ENCODE measurements at places on chromosomes 5 and 9.

DNA sequence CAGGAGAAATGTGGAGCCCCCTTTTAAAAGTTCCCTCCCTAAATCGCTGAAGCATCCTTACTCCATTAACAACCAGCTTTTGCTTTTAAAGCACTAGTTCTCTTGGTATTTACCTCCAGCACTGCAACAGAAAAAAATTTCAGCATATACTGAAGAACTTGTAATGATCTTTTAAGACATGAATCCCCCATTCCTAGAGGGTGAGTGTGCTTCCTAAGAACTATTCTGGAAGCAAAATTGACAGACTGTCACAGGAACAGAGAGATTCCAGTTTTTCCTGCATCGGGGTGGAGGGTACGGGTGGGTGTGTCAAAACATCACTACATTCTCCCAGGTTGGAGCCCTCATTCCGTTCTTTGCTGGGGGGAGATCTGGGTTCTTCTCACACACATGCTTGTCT lies 151.9 kb downstream of the EBF1 start:
- no peak for DNase-seq

- DNase-seq = no peak
Observed at GRCh38 chr5:90338712-90339372, 70.7 kb downstream of the CETN3 start.

DNA sequence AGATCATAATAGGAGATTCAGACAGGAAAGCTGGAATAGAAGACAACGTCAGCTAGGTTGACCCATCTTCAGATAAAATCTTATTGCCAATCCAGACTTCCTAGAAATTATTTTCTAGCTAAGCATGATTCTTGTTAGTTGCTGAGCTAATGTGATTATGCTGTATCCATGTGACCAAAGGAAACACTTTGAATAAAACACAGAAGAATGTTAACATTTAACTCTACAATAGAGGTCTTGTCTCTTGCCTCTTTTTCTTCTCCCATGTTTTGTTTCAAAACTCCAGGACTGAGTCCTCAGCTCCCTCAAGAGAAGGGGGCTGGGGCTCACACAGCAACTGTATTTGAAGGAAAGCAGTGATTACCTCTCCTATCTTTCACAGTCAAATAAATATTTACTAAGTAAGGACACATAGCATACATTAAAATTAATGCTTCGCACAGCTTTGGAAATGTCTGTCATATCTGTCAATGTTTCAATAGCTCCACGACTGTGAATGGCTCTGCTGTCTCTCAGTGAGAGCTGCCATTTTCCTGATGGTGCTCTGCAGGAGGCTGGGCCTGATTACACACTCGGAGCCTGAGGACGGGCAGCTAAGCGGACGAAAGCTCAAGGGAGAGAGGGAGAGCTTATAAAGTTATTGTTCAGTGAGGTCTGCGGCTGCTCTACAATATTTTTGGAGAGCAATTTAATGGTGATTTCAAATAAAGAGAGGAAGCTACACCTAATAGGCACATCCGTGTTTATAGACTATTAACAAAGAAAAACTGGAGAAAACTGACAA lies 64.8 kb upstream of the ZNF462 start:
- DNase-seq = no peak

DNA sequence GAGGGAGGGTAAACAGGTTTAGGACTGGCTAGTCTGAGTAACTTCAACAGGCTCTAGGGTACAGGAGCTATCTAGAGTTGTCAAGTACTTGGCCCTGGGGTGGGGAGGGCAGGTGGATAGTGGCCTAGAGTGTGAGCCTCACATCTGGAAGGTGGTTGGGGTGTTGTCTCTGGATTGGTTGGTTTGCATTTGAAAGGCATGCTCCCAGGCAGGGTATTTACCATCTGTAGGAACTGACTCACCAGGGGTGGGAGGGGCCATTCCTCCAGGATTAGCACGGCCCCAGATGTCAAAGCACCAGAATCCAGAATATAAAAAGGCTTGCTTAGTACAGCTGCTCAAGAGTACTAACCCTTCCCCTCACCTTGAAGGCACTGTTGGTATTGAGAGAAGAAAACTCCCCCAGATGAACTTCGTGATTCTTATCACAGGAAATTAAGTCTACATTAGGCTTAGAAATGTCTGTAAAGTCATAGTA lies 193.3 kb downstream of the NTRK2 start:
- no peak for DNase-seq

GRCh38 chr9:94740145-94740840 lies 13.8 kb downstream of the AOPEP start:
- DNase-seq = no peak

DNA sequence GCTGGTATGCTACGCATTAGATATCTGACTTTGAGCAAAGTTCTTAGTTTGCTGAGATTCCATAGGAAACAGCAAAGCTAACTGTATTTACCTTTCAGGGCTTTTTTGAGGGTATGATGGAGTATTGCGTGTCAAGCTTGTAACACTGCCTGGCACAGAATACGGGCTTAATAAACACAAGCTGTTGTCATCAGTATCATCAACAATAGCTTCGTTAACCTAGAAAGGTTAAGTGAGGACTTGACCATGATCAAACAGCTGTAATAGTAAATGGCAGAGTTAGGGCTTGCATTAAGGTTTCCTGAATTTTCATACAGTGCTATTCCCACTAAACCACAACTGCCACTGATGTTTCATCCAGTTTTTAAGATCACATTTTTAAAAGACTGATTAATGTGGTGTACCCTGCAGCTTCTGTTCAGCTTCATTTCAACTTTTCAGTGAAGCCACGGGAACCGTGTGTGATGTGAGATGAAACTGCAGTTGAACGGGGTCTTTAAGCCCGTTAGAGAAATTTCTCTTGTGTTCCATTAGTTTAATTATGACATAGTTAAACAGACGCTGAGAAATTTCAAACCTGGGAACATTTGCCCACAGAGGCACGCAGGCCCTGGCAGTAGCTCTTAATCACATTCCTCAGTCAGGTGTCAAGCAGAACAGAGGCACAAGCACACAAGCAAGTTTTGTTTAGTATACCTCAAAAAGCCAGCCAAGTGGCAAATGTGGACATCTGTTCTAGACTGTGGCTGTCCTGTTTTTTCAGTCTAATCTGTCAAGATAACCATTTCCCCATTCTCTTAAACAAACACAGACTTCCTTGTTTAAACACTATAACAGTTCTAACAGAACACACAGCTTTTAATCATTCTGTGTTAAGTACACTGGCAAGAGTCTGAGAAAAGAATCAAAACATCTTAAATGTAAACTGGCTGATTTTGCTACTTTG lies 147.1 kb downstream of the ZNF608 start:
- peak; percentile 13 for DNase-seq

DNA sequence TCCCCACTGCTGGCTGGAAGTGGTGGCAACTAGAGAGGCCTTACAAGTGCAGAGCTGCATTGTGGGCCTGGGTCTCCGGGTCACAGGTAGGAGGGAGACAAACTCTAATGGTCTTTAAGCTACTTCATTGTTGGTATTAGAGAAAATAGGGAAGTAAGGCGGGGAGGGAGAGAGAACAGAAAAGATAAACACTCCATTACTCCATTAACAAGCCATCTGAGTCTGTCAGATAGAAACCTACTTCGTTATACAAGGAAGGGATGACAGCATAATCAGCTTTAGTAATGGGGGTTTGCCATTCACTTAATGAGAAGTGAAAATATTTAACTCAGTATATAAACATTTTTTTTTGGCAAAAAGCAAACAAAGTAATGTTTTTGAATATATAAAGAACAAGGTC lies 107.4 kb downstream of the TLE1 start:
- DNase-seq = no peak

GRCh38 chr9:4515958-4516375 lies 25.7 kb downstream of the SLC1A1 start:
- no peak for DNase-seq

GRCh38 chr9:11595756-11596155 lies 983.0 kb upstream of the PTPRD start:
- no peak for DNase-seq

GRCh38 chr9:74960561-74960960 lies 7.8 kb upstream of the C9orf40 start:
- DNase-seq = no peak

DNA sequence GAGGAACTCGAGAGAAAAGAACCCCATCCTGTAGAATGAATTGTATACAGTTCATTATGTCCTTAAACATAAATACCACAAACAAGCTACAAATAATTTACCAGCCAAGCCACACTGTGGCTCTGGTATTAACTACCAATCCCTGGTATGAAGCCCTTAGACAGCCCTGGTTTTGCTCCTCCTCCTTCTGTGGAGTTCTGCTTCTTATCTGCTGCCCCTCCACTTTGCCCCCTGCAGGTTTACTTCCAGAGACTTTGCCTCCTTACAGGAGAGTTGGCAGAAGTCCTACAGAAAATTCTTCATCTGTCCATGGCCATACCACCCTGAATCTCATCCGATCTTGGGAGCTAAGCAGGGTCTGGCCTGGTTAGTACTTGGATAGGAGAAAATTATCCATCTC lies 219.8 kb downstream of the ACTL7B start:
- DNase-seq = no peak

GRCh38 chr9:28999057-28999456 lies 1425.8 kb upstream of the C9orf72 start:
- DNase-seq = no peak

DNA sequence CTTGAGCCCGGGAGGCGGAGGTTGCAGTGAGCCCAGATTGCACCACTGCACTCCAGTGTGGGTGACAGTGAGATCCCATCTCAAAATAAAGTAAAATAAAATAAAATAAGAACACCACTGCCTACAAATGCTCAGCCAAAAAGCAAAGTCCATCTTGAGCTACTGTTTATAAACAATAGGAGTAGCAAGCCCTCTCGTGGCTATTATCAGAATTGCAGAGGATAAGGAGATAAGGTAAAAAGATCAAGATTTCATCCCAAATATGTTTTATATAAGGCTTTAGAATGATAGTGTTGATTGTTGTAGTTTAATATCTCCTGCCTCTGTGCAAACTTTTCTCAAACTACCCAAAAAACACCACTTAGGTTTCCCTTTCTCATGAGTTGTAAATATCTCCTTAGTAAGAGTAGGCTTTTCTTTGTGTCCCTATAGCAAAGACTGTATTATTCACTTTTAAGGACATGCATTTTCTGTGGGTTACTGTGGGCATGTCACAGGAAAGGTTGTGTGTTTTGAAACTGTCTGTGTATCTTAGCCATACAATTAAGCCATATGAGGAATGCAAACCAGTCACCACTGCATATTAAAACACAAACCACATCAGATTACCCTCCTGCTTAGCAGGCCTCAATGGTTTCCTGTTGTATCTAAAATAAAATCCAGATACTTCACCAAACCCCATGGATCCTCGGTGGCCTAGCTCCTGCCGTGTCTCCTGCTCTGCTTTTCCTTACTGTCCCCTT lies 31.8 kb upstream of the CKS2 start:
- DNase-seq = peak; percentile 9

DNA sequence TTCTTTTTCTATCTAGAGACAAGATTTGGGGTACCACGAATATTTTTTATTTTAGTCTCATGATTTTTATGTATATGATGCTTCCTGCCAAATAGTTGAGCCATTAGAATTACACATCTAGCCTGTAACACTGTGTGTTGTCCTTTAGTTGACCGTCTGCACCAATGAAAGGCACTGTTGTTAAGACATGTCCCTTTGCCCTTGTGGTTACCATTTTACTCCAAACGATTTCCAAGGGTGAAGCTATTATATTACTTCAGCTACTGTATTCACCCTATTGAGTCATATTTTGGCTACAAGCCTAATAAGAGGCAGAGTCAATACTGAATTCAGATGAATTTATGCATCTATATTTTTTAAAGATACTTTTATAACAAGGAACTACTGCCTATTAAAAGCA lies 207.6 kb downstream of the CETN3 start:
- DNase-seq = no peak

GRCh38 chr9:3401221-3401954 lies 124.4 kb downstream of the RFX3 start:
- no peak for DNase-seq

DNA sequence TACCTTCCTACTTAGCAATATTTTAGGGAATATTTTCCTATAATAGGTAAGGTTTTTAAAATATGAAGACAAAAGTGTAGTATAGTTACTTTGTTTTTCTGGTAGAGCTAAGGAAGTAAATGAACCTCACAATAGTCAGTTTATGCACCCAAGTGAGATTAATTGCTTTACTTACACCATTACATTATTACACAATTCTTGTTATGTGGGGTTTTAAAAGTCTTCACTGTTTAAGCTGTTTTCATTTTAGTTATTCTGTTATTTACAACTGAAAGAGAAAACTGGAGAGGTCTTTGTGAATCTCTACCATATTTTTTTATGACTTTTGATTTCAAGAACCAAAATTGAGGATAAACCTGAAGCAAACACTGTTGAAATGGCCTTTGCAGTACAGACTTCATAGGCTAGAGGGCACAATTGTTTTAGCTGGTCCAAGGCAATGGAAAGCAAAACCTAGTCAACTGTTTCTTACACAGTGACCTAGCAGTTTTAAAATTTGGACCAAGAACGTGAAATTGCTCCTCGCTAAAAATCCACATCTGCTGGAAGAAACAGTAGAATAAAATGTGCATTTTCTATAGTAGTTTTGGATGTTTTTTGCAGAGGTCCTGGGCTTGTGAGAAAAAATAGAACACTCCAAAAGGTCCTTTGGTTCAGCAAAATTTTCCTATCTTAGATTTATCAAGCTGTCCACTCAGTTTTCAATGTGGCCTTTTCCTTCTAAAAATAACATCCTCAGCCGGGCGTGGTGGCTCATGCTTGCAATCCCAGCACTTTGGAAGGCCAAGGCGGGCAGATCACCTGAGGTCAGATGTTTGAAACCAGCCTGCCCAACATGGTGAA lies 66.4 kb upstream of the FER start:
- DNase-seq = peak; percentile 11

DNA sequence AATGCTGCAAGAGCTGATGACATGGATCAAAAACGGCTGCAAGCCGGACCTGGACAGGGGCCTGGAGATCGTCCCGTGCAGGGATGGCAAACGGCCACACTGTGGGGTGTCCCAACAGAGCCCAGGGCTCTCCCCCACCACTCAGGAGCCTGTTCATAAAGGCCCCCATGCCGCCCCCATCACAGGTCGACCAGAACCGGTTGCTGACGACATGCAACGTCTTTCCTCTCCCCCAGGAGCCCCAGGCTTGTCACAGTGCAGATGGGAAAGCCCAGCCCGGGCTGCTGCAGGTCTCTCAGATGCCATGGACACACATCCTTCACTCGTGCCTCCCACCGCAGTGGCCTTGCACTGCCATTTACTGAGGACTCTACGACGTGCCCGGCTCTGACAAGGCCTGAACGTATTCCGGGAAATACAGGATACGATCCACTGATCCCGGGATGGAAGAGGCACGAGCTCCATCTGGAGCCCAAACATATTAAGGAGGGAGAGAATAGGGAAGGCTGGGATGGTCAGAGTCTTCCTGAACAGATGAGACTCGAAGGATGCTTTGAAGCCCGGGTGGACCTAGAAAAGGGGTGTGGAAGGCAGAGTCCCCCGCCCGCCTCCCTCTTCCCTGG lies 76.5 kb upstream of the SARDH start:
- no peak for DNase-seq

Measured in nephron progenitor cell (in vitro differentiated cells).